Sigmoid colon (tissue), 7 donors: ENCODE measurements at places on chromosomes 7 and 10.

DNA sequence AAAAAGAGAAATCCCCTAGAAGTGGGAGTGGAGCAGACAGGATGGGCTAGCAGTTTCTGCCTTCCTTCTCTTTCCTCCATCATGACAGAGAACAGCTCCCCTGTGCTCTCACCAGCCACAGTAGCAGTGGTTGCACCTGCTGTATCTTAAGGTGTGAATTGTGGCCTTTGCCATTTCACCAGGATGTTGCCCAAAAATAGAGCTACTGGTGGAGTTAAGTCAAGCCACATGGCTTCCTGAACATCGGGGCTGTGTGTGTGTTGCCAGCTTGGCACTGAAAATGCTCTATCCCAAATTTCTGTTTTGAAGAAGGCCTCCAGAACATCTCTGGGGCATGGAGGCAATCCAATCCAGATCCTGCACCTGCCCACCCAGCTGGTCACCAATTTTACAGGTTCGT lies 348.7 kb downstream of the EXOC4 start:
- H3K27ac ChIP-seq: no peak overlapping the region
- H3K4me1 ChIP-seq: no peaks in the 10 kb centered on the region
- DNase-seq: no peak
- no peaks in the 10 kb centered on the region for H3K36me3 ChIP-seq

GRCh38 chr10:118701529-118702323 lies 53.0 kb downstream of the CACUL1 start:
- no peak overlapping the region for H3K27ac ChIP-seq
- H3K27me3 ChIP-seq: no peaks in the 10 kb centered on the region
- H3K36me3 ChIP-seq: no peaks in the 10 kb centered on the region
- DNase-seq: no peak
- H3K4me1 ChIP-seq: no peaks in the 10 kb centered on the region

- H3K4me3 ChIP-seq: no peak overlapping the region
- no peaks in the 10 kb centered on the region for H3K36me3 ChIP-seq
- no peak overlapping the region for H3K27ac ChIP-seq
- DNase-seq: no peak
Measured at GRCh38 chr10:78700816-78701520, 367.8 kb upstream of the ZMIZ1 start.

- H3K4me1 ChIP-seq: no peaks in the 10 kb centered on the region
- no peaks in the 10 kb centered on the region for H3K36me3 ChIP-seq
- no peak for DNase-seq
Measured at GRCh38 chr7:139680676-139681462, 96.9 kb downstream of the HIPK2 start.

GRCh38 chr7:81638198-81638597 lies 131.6 kb downstream of the HGF start:
- H3K4me1 ChIP-seq: no peaks in the 10 kb centered on the region
- no peaks in the 10 kb centered on the region for H3K36me3 ChIP-seq
- no peak for DNase-seq
- H3K27me3 ChIP-seq: no peaks in the 10 kb centered on the region

- no peak overlapping the region for H3K27ac ChIP-seq
- no peaks in the 10 kb centered on the region for H3K36me3 ChIP-seq
- no peaks in the 10 kb centered on the region for H3K27me3 ChIP-seq
Measured at GRCh38 chr10:88253128-88253527, 330.0 kb downstream of the RNLS start.

- H3K36me3 ChIP-seq: no peaks in the 10 kb centered on the region
- peak overlapping the region; percentile 38 for H3K27ac ChIP-seq
- no peaks in the 10 kb centered on the region for H3K4me1 ChIP-seq
- H3K27me3 ChIP-seq: no peaks in the 10 kb centered on the region
Measured at GRCh38 chr10:80104066-80104926, 25.8 kb downstream of the TMEM254 start.

GRCh38 chr10:90837486-90837885 lies 20.4 kb downstream of the HTR7 start:
- no peak overlapping the region for H3K27ac ChIP-seq
- DNase-seq: no peak
- H3K4me3 ChIP-seq: no peak overlapping the region
- H3K4me1 ChIP-seq: no peaks in the 10 kb centered on the region
- no peaks in the 10 kb centered on the region for H3K27me3 ChIP-seq

- no peak overlapping the region for H3K27ac ChIP-seq
- no peak for DNase-seq
Measured at GRCh38 chr10:9214618-9215017, 1160.1 kb downstream of the GATA3 start.

DNA sequence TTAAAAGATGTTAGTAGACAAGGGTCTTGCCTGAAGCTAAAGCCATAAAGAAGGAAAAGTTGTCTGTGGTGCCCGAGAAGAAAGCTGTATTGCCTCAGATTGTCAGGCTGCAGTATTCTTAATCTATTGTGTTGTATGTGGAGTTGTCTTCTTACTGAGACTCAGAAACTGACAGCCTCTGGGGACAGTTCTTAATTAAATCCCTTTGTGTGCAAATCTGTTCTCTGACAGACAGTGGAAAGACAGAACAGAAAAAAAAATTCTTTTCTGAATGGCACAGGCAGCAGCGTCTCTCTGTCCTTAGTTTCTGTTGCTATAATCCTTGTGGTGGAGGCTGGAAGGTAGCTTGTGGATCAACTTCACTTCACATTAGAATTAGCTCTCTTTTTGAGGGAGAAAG lies 16.8 kb downstream of the VWC2 start:
- H3K4me3 ChIP-seq: no peak overlapping the region
- H3K27ac ChIP-seq: no peak overlapping the region
- H3K36me3 ChIP-seq: no peaks in the 10 kb centered on the region
- H3K27me3 ChIP-seq: no peaks in the 10 kb centered on the region
- H3K4me1 ChIP-seq: no peaks in the 10 kb centered on the region

- no peaks in the 10 kb centered on the region for H3K27me3 ChIP-seq
- H3K4me1 ChIP-seq: no peaks in the 10 kb centered on the region
- H3K4me3 ChIP-seq: no peak overlapping the region
- DNase-seq: no peak
- H3K36me3 ChIP-seq: no peaks in the 10 kb centered on the region
Measured at GRCh38 chr7:111752022-111752582, 189.8 kb upstream of the IMMP2L start.

GRCh38 chr10:93413252-93413689 lies 68.9 kb downstream of the MYOF start:
- H3K4me3 ChIP-seq: no peak overlapping the region
- no peak for DNase-seq
- H3K36me3 ChIP-seq: no peaks in the 10 kb centered on the region
- H3K27ac ChIP-seq: peak overlapping the region; percentile 16

DNA sequence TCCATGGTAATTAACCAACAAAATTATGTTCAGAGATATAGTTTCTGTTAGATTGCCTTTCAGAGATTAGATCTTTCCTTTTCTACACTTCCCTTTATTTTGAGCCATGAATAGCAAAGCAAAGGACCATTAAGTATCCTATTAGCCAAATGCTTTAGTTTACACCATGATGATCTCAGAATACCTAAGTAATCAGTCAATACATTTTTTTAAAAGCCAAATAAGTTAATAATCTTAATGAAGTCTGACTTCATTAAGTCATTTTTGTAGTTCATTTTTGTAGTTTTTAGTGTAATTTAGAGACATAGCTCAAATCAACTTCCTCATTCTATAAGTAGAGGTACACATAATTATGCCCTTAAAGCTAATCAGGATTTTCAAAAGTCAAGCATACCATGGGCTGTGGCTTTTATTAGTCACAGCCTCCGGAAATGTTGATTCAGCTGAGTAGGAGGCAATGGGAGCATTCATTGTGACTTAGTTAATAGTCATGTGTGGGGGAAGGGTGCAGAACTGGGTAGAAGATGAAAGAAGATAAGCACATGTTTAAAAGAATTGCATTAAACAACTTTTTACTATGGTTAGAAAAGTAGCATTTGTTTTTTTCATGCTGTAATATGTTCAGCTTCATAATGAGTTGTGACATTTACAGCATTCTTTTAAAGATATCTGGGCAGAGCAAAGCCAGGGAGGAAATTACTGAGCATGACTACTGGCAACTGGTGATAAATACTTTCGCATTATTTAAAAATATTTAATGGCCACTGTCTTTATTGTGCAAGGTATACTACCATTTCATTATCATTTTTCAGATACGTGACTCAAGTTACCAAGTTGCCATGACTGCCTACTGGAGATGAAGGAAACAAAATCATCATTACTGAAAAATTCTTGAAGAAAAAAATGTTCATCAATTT lies 57.3 kb upstream of the CCDC71L start:
- peak overlapping the region; percentile 44 for H3K27ac ChIP-seq
- no peak overlapping the region for H3K4me3 ChIP-seq
- H3K27me3 ChIP-seq: no peaks in the 10 kb centered on the region
- H3K4me1 ChIP-seq: no peaks in the 10 kb centered on the region
- DNase-seq: no peak

- H3K4me3 ChIP-seq: no peak overlapping the region
- DNase-seq: no peak
- no peaks in the 10 kb centered on the region for H3K27me3 ChIP-seq
- H3K27ac ChIP-seq: no peak overlapping the region
Measured at GRCh38 chr7:111931016-111931517, 275.1 kb downstream of the DOCK4 start.

DNA sequence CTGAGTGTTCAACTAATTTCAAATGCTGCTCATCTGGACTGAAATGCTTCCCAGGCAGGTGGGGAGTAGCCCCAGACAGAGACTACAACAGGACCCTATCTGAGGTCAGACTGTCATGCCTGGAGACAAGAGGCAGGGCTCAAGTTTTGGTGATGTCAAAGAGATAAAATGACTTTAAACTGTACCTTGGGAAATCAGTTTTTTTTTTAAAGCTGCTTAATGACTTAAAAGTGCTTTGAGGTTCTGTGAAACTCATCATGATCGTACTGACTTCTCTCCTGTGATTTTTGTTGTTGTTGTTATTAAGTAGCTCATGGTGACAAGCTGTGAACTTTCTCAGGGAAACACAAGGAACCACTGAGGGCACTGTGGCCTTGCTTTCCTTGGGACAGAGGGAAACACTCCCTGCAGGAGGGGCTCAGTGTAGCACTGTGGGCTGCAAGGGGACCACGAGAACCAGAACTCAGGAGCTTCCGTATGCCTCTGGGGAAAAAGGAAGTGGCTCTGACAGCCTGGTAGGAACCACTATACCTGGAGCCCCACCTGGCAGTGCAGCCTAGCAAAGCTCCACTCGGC lies 9.5 kb downstream of the HIPK2 start:
- no peak overlapping the region for H3K4me3 ChIP-seq
- H3K4me1 ChIP-seq: no peaks in the 10 kb centered on the region
- H3K27me3 ChIP-seq: no peaks in the 10 kb centered on the region
- no peaks in the 10 kb centered on the region for H3K36me3 ChIP-seq

GRCh38 chr10:100374200-100374655 lies 27.2 kb downstream of the SCD start:
- H3K27ac ChIP-seq: peak overlapping the region; percentile 99
- DNase-seq: no peak
- no peaks in the 10 kb centered on the region for H3K36me3 ChIP-seq

DNA sequence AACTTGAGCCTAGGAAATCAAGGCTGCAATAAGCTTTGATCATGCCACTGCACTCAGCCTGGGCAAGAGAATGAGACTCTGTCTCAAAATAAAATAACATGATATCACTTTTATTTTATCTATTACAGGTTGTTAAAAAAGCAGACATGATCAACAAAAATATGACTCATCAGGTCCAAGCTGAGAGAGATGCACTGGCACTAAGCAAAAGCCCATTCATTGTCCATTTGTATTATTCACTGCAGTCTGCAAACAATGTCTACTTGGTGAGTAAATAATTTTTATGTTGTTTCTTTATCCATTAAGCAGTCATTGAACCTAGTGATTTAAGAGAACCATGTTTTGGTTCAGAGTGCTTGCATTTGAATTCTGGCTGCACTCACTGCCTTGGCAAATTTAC lies 3.3 kb downstream of the MASTL start:
- DNase-seq: no peak
- no peak overlapping the region for H3K27ac ChIP-seq
- H3K27me3 ChIP-seq: no peaks in the 10 kb centered on the region
- peaks cover 21% of the 10 kb centered on the region for H3K4me1 ChIP-seq
- peaks cover 43% of the 10 kb centered on the region for H3K36me3 ChIP-seq

- peaks cover 11% of the 10 kb centered on the region for H3K4me1 ChIP-seq
- H3K27me3 ChIP-seq: no peaks in the 10 kb centered on the region
- peaks cover 8% of the 10 kb centered on the region for H3K36me3 ChIP-seq
- no peak overlapping the region for H3K27ac ChIP-seq
Measured at GRCh38 chr7:55144333-55145317, 125.8 kb downstream of the EGFR start.

- no peak overlapping the region for H3K4me3 ChIP-seq
- H3K4me1 ChIP-seq: no peaks in the 10 kb centered on the region
- DNase-seq: no peak
Measured at GRCh38 chr7:37173670-37174069, 275.0 kb downstream of the ELMO1 start.

DNA sequence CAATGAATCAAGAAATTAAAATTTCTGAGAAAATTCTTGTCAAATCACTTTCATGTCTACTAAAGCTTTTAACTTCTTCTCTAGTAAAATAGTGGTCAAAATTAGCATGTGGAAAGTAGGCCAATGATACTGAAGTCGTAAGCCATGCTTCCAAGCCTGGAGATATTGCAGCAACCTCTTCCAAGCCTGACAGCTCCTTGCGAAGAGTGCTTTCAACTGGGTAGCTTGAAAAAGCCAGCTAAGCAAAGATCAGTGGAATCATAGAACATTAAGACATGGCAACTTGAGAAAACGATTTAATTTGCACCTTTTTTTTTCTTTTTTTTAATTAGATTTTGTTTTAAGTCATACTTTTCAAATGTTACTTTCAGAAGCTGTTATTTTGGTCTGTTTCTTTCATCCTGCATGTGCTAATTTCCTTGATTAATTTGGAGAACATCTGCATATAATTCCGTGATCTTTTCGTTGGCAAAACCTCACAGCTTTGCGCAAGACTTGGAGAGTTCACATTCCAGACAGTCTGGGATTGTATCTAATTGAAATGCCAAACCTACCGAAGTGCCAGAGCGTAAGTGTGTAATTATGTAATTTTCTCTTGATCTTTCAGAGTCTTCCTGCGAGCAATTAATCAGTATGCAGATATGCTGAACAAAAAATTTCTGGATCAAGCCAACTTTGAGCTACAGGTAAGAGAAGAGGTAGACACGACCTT lies 142.2 kb upstream of the INSYN2A start:
- no peaks in the 10 kb centered on the region for H3K36me3 ChIP-seq
- H3K4me1 ChIP-seq: no peaks in the 10 kb centered on the region
- H3K27me3 ChIP-seq: no peaks in the 10 kb centered on the region
- H3K4me3 ChIP-seq: no peak overlapping the region
- no peak for DNase-seq

DNA sequence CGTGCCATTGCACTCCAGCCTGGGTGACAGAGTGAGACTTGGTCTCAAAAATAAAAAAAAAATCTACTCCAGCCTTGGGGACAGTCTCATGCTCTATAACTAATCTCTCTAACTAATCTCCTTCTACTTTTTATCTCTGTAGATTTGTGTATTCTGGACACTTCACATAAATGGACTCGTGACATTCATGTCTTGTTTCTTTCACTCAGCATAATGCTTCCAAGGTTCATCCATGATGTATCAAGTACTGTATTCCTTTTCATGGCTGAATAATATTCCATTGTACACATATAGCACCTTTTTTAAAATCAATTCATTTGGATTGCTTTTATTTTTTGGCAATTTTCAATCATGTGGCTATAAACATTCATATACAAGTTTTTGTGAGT lies 9.8 kb upstream of the COL26A1 start:
- H3K4me1 ChIP-seq: no peaks in the 10 kb centered on the region
- H3K27ac ChIP-seq: no peak overlapping the region
